ENCODE measurements at places on chromosomes 3 and 15. TPM values are rescaled to one million over a fixed set of nuclear protein-coding genes. Genes with fewer than 3 reads are reported as not detected.

DNA sequence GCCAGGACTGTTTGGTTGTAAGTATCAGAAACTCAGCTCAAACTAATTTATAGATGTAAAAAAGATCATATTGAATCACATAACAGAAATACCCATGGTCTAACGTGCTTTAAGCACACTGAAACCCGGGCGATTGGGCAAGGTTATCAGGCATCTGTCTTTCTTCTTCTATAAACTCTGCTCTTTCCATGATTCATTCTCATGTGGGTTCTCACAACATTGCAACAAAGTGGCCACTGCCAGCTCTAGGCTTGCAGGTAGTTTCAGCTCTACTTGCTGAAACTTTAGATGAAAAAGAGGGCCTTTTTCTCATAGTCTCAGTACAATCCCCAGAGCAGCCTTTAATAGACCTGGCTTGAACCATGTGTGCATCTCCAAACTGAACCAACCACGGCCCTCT is 456.1 kb downstream of the MFSD1 start:
- DNase-seq: no peak

GRCh38 chr3:9712415-9712814 is 8.8 kb downstream of the CPNE9 start:
- no peak for DNase-seq

GRCh38 chr15:38514601-38515000 is 50.0 kb downstream of the RASGRP1 start:
- no peak for DNase-seq

DNA sequence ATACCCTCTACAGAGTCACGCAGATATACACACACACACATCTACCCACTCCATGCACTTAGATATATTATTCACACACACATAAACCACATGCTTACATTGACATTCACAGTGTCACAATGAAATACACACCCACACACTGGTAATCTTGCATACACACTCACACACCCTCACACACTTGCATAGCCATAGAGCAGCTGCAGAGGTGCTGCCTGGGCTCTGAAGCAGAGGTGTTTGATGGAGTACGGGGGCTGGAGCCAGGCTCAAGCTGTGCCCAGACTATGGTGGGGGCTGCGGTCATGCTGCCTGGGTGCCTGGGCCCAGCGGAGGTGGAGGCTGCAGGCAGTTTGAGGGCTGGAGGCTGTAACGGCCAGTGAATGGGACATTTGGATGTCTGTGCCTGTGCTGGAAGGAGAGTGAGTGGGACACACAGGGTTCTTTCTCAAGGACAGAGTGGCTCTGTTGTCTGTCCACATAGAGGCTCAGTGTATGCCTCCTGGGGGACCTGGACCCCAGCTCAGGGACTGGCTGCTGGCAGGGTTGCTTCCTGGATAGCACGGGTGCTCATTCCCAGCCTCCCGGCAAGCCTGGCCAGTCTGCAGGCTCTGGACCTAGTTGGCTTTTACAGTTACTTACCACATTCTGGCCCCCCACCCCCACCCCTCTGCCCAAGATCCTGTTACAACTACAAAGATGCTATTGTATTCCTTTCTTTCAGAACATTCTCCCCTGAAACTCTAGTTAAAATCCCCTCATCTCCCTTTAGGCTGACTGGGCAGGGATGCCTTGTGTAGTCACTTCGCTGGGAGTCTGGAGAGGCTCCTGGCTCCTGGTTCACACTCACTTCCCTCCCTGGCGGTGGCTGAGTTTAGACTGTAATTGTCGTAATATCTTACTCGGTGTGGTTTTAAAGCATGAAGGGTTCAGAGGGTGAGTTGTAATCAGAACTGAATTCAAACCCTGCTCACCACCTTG is 12.5 kb downstream of the GASK1A start:
- no peak for DNase-seq

DNA sequence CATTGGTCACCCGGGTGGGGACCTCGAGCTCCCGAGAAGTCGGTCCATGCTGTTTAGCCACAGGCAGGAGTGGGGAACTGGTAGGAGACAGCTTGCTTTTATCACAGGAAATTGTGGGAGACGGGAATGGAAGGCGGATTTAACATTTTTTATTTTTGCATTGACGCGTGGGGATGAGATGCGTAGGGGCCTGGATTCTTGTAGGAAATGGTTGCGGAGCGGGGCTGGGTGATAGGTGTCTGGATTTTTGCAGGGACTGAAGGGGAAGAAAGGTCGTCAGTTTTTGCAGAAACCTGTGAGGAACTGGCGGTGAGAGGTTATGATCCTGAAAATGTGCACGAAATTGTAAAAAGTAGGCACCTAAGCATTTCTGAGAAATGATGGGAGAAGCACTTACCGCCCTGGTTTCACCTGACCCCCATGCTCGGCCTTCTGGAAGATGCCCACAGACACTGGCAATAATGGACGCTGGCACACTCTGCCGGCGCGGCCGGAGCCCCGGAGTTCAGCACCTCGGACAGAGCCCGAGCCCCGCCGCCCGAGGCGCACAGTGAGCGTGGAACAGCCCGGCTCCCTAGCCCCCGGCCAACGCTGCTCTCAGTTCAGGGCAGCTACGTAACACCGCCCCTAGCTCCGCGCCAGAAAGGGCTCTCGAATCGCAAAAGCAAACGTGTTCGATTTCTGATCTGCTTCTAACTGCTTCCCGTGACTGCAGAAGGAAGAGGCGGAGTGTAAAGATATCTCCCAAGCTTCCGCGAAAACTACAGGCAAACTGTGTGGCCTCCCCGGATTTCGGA is 928 bp downstream of the ANKRD34C start:
- DNase-seq: no peak

GRCh38 chr3:72275331-72275751 is 490.4 kb upstream of the PROK2 start:
- DNase-seq: no peak

Gene MAGI1
- polyA plus RNA-seq: 6.1 TPM

Gene GALNT15
- polyA plus RNA-seq: 41.2 TPM

- DNase-seq: no peak
These were observed 61.4 kb upstream of the KLF13 start for GRCh38 chr15:31265090-31265870.

Gene TTLL3
- polyA plus RNA-seq: 84.0 TPM
